ENCODE measurements at places on chromosomes 3 and 15.
A peak's percentile ranks its signal among the peaks of the same experiment; 100 is the strongest.

DNA sequence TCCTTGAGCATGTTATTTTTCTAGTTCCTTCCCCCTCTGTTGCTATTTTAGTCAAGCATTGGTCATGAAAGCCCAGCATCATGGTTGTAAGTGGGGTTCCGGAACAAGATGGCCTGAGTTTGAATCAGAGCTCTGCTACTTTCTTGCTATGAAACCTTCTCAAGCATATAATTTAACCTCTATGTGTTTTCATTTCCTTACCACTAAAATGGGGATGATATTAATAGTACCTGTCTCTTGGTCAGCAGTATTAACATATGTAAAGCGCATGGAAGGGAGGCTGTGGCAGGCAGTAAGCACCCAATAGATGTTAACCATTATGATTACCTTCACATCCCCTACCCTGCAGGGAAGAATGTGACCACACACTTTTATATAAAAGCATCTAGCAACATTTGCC is 14.3 kb upstream of the SPRED1 start:
- no peak for DNase-seq

DNA sequence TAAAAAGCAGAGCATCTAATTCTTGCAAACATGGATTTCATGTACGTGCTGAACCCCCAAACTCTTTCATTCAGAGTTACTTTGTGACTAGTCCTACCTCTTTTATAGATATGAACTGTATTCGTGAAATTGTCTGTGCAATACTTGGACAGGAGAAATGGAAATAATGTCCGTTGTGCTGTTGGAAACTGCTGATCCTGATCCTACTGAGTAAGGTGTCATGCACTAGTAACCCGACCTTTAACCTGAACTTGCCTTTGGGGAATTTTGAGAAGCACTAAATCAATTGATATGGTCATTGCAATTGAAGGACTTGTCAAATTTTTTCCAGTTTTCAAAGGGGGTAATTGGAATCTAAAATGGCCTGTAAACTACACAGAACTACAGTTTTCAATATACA is 856.4 kb downstream of the ROBO1 start:
- no peak for DNase-seq

- peak; percentile 76 for DNase-seq
Observed at GRCh38 chr3:69082805-69083204, 1.9 kb upstream of the ARL6IP5 start.

- no peak for DNase-seq
Observed at GRCh38 chr15:50593761-50594160, 47.3 kb upstream of the USP50 start.

DNA sequence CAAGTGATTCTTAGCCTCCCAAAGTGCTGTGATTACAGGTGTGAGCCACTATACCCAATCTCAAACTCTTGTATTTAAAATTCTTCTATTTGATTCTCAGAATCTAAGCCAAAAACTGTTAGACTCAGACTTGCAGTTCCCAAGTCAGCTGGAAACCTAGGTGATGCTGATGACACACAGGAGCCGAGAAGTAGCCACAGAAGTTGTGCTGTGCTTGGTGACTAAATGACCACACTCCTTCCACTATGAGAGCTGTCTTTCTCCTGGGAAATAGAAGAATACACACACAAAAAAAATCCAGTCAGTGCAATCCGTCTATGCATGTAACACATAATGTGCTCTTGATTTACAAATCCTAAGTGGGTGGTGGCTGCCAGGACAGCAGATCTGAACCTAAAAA is 33.9 kb downstream of the ILDR1 start:
- no peak for DNase-seq

DNA sequence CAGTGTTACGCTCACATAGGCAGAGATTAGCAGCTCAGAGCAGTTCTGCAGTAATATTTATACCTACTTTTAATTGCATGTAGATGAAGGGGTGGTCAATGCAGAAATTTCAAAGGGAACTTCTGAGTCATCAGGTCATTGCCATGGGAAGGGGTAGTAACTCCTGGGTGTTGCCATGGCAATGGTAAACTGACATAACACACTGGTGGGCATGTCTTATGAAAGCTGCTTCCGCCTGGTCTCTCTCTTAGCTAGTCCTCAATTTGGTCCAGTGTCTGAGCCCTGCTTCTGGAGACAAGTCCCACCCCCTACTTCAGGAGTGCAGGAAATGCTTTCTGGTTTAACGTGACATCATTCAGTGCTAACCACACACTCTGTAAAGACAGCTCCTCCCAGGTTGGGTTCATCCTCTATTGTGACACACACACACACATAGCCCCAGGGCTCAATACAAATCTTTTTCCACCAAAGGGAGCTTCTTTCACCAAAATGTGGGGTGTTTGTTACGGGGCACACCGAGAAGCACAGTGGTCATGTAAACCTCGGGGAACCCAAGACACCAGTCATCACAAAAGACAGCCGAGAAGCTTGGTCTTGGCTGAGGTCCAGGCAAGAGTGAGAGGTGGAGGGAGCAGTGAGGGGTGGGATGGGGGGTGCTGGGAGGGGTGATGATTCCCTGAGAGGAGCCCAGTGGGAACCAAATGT is 74.5 kb downstream of the TLE3 start:
- peak; percentile 86 for DNase-seq

GRCh38 chr15:84946772-84947489 is 34.7 kb upstream of the PDE8A start:
- DNase-seq = no peak

DNA sequence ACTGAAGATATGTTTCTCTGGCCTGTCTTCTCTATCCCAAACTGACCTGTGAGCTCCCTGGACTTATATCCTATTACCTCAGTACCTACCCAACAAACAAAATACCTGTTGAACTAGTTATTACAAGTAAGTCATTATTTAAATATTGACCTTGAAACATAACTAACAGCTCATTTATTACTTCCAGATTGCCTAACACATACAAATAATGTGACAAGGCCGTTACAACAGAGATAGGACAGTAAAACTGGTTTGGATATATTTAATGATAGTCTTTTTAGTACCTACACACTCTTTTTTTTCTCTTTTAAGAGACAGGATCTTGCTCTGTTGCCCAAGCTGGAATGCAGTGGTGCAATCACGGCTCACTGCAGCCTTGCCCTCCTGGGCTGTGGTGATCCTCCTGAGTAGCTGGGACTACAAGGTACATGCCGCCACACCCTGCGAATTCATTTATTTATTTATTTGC is 145.0 kb downstream of the ADAM10 start:
- DNase-seq = no peak

DNA sequence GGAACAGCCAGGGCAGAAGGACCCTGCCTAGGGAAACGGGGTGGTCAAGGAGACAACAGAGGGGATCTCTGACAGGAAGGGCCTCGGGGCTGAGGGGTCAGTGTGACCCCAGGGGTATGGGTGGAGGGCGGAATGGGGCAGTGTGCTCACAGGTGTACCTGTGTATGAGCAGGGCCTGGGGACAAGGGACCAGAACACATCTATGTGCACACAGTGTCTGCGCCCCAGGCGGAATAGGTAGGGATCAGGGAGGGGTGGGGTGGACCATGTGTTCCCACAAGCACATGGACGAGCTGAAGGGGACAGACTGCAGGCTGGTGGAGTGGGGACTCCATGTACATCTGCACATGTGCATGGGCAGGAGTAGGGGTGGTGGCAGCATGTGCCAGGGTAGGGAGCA is 5.0 kb upstream of the TLR9 start:
- DNase-seq = no peak

- no peak for DNase-seq
Observed at GRCh38 chr3:64385277-64385676, 160.0 kb upstream of the PRICKLE2 start.

GRCh38 chr3:120688121-120688520 is 6.1 kb upstream of the HGD start:
- no peak for DNase-seq

- DNase-seq = peak; percentile 3
Observed at GRCh38 chr3:15556512-15556911, 35.0 kb upstream of the COLQ start.

GRCh38 chr15:83844742-83845141 is 190.8 kb downstream of the ADAMTSL3 start:
- DNase-seq = no peak

DNA sequence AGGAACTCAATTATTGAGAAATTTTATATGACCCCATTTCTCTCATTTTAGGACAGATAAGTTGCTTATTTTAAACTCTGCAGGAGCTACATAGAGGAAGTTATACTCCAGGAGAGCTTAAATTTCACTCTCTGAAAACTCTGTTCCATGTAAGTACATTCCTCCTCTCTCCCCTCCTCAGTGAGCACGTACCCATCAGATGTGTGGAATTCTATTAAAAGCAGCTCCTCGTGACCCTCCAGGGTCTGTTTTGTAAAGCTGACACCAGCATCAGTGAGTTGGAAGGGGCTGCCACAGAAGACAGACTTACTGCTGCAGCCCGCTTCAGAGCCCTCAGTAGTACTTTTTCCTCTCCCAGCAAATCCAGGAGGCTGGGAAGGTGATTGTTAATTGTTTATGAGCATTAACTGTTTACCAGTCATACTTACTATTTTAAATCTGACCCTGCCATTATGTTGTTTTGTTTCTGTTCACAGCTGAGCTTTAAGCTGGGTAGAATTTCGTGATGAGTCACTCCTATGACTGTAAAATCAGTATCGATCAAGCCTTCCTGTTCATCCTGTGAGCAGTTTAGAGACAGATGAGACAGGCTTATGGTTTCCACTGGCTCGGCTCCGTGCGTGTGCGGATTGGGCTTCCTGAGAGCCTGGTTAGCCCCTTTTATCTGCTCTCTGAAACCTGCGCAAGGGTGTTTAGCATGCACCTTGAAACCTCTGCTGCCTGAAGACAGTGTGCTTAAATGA is 20.4 kb downstream of the IGF1R start:
- no peak for DNase-seq

DNA sequence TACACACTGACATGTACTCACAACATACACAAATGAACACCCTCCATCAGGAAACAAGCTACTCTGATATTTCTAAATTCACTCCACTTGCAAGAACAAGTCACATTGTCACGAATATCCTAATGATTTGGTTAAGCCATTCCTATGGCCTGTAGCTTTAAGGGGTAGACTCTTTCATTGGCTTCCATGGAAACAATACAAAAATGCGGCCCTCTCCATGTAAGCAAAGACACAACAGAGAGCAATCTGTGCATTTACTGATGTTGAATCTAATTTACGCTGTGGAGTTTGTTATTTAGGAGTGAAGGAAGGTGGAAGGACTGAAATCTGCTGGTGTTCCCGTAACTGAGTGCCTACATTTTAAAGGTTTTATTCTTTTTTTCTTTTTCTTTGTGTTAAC is 114.5 kb downstream of the FMN1 start:
- no peak for DNase-seq

DNA sequence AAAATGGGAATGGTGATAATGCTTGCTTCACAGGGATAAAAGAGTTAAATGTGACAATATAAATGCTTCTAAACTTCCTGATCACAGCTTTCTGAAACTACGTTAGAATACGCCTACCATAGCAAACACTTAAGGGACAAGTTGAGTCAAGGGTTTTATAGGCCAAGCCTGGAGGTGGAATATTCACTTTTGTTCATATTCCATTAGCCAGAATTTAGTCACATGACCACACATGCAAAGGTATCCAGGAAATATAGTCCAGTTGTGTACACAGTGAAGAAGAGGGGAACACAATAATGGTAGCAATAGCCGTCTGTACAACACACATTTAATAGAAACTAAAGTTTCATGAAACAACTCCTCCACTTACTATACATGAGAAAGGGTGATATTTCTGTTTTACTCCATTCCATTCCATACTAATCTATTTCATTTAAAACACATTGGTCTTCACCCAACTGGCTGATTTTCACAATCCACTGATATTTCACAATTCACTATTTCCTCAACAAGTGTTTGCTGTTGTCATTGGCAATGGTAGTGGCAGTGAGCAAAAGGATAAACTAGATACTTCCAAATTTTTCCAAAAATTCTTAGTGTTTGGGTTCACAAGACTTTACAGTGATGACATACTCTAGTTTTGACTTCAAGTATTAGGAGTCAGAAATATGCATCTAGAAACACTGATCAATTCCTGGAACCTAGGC is 270.9 kb downstream of the ERC2 start:
- no peak for DNase-seq

GRCh38 chr15:69468241-69469121 is 15.9 kb downstream of the RPLP1 start:
- DNase-seq = peak; percentile 90

DNA sequence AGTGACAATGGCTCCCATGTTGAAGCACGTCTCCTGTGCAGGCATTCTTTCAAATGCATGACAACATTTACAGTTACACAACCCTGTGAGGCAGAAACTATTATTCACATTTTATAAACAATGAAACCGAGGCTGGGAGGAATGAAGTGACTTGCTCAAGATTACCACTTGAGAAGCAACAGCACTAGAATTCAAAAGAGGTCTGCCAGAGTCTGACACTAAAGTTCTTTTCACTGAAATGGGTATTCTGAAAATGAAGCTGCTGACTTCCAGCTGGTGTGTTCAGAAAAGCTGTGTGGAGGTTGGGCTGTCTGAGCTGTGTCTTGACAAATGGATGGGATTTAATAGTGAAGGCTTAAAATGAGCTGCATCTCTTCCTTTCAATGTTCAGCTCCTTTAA is 104.4 kb downstream of the THSD4 start:
- DNase-seq = no peak

GRCh38 chr3:51967384-51968169 is at the start of gene PCBP4:
PCBP4 (minus strand) TSS chr3:51967454; CDS start chr3:51961240, 6,214 bp downstream.
- DNase-seq = peak; percentile 7

- DNase-seq = no peak
Observed at GRCh38 chr3:45730409-45731154, 41.4 kb downstream of the SACM1L start.

DNA sequence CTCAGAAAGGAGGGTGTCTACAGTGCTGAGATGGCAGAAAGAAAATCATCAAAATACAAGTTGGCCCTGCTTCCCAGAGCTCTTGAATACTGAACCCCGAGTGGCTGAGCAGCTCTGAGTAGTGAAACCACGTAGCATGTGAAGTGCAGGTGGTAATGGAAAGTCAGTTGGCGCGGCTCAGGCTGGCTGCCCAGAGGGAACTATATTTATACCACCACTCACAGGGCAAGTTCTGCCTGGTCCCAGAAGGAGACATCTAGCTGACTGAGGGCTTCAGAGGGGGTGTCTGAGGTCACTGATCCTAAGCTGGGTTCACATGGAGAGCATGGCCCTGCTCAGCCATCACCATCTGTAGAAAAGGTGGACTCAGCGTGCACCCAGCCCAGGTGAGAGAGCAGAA is 129.6 kb upstream of the AGBL1 start:
- DNase-seq = no peak

- DNase-seq = no peak
Observed at GRCh38 chr3:12545473-12545791, at the start of gene MKRN2OS. MKRN2OS (minus strand) TSS chr3:12545499; CDS start chr3:12545464, 35 bp downstream.

GRCh38 chr3:56773986-56774385 is 27.8 kb downstream of the ARHGEF3 start:
- no peak for DNase-seq

DNA sequence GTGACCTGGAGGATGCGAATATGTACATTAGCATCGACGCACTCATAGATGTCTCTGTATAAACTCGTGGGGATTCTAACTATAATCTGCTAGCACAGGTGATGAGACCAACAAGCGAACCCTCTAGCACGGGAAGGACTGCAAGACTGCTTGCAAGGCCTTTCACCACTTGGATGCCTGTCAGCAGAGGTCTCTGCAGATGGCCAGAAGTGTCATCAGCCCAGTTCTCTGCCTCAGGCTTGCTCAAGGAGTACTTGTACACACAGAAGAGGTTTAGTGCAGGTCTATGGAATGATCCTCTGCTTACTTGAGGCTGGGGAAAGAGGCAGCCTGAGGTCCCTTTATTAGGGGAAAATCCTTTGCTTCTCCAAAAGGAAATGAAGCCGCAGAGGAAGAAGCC is 48.1 kb downstream of the EDEM1 start:
- DNase-seq = no peak
